ENCODE measurements at places on chromosomes 12 and 14.

- DNase-seq, result no peak
Observed at GRCh38 chr12:34403706-34404376, 381.5 kb downstream of the ALG10 start.

DNA sequence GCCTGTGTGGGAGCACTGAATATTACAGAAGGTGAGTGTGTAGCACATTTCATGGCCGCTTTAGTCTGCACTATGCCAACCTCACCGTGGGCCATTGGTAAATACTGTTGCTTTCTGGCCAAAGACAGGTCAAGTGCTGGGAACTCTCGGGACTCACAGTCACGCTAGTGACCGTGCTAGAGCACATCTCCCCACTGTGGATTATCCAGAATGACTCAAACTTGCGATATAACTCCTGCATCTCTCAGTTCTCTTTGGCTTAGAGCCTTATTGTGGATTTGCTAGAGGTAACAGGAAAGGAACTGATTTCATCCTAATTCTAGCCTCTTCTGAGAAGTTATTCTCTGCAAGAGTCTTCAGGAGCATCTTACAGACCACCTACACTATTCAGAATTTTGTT lies 86.5 kb downstream of the DAD1 start:
- no peak for DNase-seq

DNA sequence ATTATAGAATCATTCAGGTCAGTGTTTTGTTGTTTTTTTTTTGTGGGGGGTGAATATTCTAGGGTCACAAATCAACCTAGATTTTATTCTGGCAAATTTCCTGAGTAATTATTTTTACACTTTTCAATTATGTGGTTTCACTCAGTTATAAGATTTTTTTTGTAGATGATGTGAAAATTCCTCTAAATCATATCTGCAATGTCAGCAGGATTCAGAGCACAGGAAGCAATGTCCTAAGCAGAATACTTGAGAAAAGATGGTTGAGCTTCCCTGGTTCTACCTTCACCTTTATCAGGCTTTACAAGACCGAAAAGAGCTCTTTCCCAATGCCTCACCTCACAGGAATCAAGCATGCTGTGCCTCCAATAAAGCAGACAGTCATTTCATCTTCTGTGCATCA lies 124.3 kb downstream of the SLC41A2 start:
- DNase-seq, result no peak

GRCh38 chr12:51961834-51962233 lies 10.3 kb downstream of the ACVR1B start:
- DNase-seq, result no peak

DNA sequence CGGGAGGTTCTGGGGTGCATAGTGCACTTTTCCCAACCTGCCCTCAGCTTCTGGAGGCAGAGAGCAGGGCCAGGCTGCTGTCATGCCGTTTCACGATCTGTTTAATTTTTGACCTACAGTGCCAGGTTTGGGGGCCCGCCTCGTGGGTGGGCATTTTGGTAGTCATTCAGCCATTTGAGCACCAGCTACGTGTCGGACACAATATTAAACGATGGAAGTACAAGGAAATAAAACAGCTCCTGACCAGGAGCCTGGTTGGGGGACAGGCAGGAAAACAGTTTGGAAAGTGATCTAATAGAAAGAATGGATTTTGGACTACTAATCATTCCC lies 708 bp downstream of the FNTB start:
- DNase-seq, result no peak

DNA sequence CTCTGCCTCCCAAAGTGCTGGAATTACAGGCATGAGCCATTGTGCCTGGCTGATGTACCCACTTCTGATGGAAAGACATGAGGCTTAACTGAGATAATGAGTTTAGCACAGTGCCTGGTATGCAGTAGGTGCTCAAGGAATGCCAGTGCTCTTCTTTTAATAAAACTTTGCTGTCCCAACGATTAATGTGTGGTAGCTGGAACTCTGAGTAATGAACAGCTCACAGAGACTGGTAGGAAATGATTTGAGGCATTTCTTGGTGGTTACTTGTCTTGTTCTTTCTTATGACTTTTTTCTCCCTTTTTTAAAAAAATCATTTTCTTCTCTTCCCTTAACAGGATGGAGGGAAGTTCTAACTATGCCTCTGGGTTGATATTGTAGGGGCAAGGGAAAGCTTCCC lies 235.7 kb upstream of the PWP1 start:
- no peak for DNase-seq

DNA sequence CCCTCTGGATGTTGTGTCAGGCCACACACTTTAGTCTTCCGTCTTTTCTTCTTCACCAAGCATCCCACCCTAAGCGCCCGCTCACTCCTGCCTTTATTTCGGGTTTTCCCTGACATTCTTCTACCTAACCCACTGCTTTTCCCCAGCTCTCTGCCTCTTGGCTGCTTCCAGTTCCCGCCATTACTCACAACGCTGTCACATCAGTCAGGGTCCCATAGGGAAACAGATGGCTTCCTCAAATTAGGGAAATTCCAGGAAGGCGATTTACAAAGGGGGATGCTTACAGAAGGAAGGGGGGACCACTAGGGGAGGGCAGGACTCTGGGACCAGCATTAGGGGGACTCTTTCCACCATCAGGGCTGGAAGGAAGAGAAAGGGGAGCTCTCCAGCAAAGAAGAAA lies 9.2 kb upstream of the PPP1R13B start:
- no peak for DNase-seq

- DNase-seq, result no peak
Observed at GRCh38 chr14:47674148-47674542, 1.3 kb downstream of the MDGA2 start.

GRCh38 chr12:12748044-12748443 lies 30.9 kb downstream of the CDKN1B start:
- DNase-seq, result no peak

DNA sequence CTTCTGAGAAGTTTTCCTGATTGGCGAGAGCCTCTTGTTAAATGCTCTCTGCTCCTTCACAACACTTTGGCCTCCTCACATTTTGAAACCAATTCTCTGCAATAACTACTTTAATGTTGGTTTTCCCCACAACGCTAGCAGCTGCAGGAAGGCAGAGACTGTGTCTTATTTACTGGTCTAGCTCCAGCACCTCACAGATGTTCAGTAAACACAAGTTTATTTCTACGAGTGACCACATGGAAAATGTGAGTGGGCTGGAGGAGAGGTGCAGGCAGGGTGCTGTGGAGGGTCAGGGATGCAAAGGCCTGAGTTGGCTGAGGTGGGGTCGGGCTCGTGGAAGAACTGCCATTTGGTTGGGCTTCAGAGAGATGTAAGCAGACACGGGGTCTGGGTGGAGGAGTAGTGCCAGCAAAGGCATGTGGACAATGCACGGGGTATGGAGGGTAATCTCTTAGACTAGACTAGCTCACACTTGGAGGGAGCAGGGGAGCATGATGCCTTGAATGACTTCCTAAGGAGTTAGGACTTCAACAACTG lies 117.4 kb upstream of the RTL1 start:
- DNase-seq, result no peak

Measured in stimulated activated CD8-positive, alpha-beta memory T cell treated with anti-CD3 and anti-CD28 coated beads, Interleukin-4, amount 100 ng/mL, for 1 hour (primary cell).